ENCODE measurements at places on chromosomes 1 and 21. TPM values are rescaled to one million over a fixed set of nuclear protein-coding genes. Genes with fewer than 3 reads are reported as not detected.

The LEMD1 gene
- total RNA-seq = 6.8 TPM

The DRAXIN gene
- under 0.01 TPM for total RNA-seq

The KNCN gene
- total RNA-seq = not detected

The CRYAA gene
- not detected for total RNA-seq

The GREM2 gene
- not detected for total RNA-seq

The RGS7 gene
- not detected for total RNA-seq

The LCE3D gene
- 35.9 TPM for total RNA-seq

The NPR1 gene
- total RNA-seq = not detected

The SRRM1 gene
- 40.5 TPM for total RNA-seq

The ARHGEF19 gene
- total RNA-seq = 5.1 TPM

The CD5L gene
- not detected for total RNA-seq

The PHACTR4 gene
- total RNA-seq = 10.6 TPM

The PRAMEF20 gene
- total RNA-seq = not detected

The CAMK2N1 gene
- 7.2 TPM for total RNA-seq

The PDC gene
- total RNA-seq = not detected

The SFPQ gene
- total RNA-seq = 236 TPM

The AGT gene
- not detected for total RNA-seq

The PTGS2 gene
- 99.1 TPM for total RNA-seq

The PRKAA2 gene
- 0.68 TPM for total RNA-seq

The SYCP1 gene
- total RNA-seq = not detected

The HTR6 gene
- not detected for total RNA-seq

The TSACC gene
- total RNA-seq = 0.36 TPM

The RAP1GAP gene
- total RNA-seq = 2.6 TPM

The AMPD1 gene
- total RNA-seq = not detected

The GPATCH4 gene
- total RNA-seq = 31.4 TPM

The ASAP3 gene
- total RNA-seq = 10.5 TPM

The ADGRB2 gene
- total RNA-seq = 0.34 TPM

The SHISA4 gene
- total RNA-seq = 3.4 TPM

The LINGO4 gene
- not detected for total RNA-seq

The KDF1 gene
- total RNA-seq = 20.2 TPM

The TMOD4 gene
- not detected for total RNA-seq

The OR10Z1 gene
- not detected for total RNA-seq

The UTP11 gene
- total RNA-seq = 26.7 TPM

The TRABD2B gene
- total RNA-seq = 1.1 TPM

The PROX1 gene
- 0.34 TPM for total RNA-seq

The AADACL3 gene
- not detected for total RNA-seq

The ALG14 gene
- total RNA-seq = 2.7 TPM

The IQCC gene
- total RNA-seq = 3.1 TPM

The SLC9A1 gene
- 78.4 TPM for total RNA-seq

The PAFAH2 gene
- 29.3 TPM for total RNA-seq

The UQCRHL gene
- 0.68 TPM for total RNA-seq

The LZIC gene
- total RNA-seq = 51.3 TPM

The ABCD3 gene
- 50.7 TPM for total RNA-seq

The FHL3 gene
- 13.2 TPM for total RNA-seq

The OR2T5 gene
- not detected for total RNA-seq

The TNFRSF4 gene
- not detected for total RNA-seq

The INTS7 gene
- total RNA-seq = 26.0 TPM

The IL10 gene
- total RNA-seq = not detected

The AVPR1B gene
- not detected for total RNA-seq

The CR2 gene
- not detected for total RNA-seq

The OR2L2 gene
- not detected for total RNA-seq

The AMY1A gene
- not detected for total RNA-seq

The FMO1 gene
- total RNA-seq = not detected

The RPE65 gene
- total RNA-seq = not detected
